NCI-H2081 (cell line): ENCODE measurements at places on chromosomes 6 and 20.

DNA sequence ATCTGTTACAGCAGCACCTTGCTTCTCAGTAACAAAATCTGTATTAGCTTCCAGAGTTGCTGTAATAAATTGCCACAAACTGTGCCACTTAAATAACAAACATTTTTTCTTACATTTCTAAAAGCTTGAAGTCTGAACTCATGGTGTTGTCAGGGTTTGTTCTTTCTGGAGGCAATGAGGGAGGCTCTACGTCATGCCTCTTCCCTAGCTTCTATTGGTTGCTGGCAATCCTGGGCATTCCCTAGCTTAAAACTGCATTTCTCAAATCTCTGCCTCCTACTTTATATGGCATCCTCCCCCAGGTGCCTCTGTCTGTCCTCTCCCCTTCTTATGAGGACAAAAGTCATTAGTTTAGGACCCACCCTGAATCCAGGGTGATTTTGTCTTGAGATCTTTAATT, 41.6 kb upstream of the TMEM244 start:
- no peak for DNase-seq

DNA sequence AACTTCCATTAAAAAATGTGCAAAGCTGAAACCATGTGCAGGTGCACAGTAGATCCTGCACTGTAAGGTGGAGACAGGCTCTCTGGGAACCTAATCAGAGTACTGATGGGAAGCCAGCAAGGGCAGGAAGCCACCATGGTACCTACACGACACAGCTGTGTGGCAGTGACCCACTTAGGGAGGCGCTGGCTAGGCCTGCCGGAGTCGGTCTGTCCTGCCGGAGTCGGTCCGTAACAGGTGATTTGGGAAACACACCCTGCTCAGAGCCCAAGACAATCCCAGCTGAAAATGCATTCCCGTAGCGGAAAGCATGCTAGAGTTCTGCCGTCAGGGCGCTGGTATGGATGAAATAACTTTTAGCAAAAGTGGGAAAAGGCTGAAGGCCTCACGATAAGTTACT, 17.2 kb downstream of the TXNDC5 start:
- DNase-seq, result no peak

DNA sequence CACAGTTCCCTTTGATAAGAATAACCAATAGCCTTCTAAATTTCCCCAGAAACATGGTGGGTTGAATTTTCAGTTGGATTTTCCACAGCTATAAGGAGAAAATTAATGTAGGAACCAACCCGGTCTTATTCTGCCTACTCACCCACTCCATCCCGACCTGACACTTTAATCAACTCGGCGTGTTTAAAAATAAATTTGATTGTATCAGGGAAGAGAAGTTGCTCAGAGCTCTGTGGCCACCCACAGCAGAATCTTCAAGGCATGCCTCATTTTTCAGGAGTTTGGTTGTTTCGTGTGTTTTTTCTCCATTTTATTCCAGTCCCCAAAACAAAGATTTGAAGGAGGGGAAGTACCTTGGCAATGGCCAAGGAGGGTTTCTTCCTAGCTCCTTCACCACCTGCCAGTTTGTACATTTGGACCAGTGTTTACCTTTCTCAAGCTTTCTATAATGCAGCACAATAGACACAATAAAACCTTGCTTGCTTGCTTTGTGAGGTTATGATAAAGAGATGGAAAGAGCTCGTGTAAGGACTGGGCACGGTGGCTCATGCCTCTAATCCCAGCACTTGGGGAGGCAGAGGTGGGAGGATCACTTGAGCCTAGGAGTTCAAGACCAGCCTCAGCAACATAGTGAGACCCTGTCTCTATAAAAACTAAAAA, 297.2 kb upstream of the JARID2 start:
- no peak for DNase-seq

- DNase-seq, result peak; percentile 58
These were observed at the start of gene LAMA4 for GRCh38 chr6:112253841-112254816. LAMA4 (minus strand) TSS chr6:112254567; CDS start chr6:112254150, 417 bp downstream.

GRCh38 chr6:40754461-40755045, 167.4 kb upstream of the LRFN2 start:
- no peak for DNase-seq
